ENCODE measurements at places on chromosomes 3 and 15.

DNA sequence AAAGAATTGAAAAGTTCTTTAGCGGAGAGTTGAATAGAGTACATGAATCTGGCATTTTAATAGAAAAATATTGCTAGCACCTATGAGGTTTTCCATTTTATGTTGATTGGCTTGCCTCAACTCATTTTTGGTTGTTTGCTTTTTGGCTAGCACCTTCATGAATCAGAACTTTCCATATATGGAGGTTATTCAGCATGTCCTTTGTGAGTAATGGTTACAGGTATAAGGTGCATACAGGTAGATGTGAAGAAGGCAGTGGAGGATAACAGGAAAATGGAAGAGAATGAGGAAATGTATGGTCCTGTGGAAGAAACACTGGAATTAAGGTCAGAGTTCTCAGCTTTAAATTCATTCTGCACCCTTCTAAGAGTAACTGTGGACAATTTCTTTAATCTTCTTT, 98.1 kb upstream of the GBE1 start:
- DNase-seq, result no peak

- no peak for DNase-seq
Observed at GRCh38 chr15:29348336-29348914, 78.8 kb upstream of the NSMCE3 start.

GRCh38 chr15:74040109-74040850, 42.1 kb downstream of the GOLGA6A start:
- DNase-seq, result no peak

- no peak for DNase-seq
Observed at GRCh38 chr3:25114532-25114931, 313.5 kb upstream of the RARB start.

DNA sequence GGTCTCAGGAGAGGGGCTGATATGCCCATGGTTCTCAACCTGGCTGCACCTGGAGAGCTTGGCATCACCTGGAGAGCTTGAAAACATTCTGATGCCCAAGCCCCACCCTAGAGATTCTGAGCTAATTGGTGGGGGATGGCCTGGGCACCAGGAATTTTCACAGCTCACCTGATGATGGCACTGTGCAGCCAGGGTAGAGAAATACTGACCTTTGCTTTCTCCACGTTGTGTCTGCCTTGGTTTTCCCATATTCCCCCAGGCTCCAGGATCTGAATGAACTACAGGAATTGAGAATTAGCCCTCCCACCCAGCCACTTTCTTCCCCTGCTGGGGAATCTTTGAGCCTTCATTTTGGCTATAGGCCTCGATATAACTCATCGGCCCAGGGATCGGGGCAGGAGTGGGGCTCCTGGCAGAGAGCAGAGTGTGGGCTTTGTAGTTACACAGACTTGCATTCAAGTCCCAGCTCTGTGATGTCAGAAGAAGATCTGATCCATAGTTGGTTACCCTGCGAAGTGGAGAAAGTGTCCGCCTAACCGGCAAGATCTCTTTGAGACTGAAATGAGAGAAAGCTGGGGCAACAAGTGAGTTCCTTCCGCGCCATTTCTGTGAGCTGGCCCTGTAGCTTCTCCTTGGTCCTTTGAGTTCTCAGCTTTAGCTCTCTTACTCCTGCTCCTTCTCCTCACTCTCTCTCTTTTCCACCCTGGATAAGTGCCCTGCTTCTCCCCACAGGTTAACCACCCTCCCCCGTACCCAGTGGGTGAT, 33.1 kb upstream of the UBE2Q2 start:
- peak; percentile 72 for DNase-seq

DNA sequence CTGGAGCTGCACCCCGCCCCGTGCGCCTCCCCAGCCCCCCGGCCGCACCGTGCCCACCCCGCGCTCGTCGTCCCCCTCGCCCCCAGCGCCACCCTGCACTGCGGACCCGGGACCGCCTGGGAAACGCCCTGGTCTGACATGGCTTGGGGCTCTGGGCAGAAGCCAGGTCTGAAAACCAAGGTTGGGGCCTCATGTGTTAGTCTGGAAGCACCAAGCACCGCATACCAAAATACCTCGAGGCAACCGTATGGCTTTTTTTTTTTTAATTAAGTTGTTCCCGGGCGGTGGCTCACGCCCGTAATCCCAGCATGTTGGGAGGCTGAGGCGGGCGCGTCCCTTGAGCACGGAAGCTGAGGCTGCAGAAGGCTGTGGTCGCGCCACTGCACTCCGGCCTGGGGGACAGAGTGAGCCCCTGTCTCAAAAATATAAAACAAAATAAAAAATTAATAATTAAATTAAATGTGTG, 91.5 kb upstream of the CHD2 start:
- DNase-seq, result peak; percentile 79

DNA sequence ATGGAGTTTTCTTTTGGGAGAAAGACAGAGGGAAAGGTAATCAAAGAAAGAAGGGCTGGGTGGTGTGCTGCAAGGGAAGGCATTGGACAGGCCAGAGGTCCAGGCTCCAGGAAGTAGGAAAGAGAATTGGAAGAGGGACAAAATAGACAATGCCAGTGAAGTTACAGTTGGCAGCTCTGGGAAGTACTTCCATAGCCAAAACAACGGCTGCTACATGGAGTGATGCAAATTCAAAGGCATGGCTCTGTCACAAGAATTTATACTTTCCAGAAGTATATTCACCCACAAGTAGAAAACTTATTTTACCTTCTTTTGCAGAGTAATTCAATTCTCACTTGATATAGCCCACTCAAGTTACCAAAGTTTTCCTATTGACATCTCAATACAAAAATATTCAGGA, 191.5 kb downstream of the TNIK start:
- no peak for DNase-seq

DNA sequence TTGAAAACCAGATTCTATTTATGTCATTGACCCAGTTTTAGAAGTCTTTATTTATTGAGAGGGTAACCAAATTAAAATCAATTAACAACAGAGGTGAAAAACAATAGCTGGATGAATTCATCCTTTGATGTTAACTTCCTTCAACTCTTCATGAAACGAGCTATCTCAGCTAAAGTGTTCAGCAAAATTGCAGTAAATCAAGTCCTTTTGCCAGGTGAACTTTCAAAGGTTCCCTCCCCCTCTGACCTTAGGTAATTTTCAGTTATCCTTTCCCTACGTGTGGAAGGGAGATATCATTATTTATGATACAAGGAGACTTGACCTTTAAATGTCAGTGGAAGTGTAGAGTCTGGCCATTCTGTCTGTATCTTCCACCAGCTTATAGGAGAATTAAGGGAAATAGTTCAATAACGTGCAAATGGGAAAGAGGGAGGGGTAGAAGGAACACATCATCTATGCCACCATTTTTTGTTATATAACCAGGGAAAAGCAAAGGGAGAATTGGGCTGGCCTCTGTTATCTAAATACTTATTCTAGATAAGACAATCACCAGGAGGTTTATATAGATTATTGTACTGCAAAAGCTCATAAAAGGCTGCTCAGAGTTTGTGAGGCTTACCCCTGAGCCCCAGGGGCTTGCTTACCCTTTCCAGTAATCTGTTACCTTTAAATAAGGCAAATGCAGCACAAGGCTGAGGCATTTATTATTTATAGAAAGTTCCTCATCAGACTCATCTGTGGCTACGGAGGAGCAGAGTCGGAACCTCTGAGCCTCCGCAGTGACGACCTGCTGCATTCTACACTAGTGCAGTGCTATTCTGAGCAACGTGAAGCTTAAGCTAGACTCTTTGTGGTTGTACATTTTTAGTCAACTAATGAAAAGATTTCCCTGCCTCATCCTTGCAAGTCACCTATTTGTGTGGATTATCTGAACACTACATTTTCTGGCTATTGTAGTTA, 97.7 kb upstream of the ZBED2 start:
- no peak for DNase-seq

DNA sequence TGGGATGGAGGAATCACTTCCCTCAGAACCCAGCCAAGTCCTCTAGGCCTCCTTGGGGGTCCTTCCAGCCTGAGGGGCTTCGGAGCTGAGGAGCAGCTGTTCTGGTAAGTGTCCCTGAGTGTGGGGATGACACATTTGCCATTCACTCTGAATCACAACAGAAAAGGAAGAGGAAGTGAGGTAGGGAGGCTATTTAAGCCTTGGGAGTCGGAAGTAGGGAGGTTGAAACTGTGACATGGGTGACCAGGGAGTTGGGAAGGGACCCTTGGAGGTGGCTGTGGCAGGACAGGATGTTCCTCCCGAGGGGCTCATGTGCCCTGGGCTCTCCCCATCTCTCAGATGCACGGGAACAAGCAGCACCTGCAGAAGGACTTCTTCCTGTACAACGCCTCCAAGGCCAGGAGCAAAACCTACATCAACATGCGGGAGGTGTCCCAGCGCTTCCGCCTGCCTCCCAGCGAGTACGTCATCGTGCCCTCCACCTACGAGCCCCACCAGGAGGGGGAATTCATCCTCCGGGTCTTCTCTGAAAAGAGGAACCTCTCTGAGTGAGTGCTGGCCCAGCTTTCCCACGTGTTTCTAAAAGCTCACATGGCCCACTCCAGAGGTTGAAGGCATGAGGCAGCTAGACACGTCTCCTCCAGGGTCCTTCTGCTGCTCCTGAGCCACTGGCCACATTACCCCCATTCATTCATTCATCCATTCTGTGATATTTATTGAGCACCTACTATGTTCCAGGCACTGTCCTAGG, 43.3 kb downstream of the CAPN3 start:
- DNase-seq, result no peak

GRCh38 chr3:8237893-8238292, 263.7 kb upstream of the LMCD1 start:
- no peak for DNase-seq

GRCh38 chr3:135157045-135157740, 362.1 kb downstream of the EPHB1 start:
- DNase-seq, result no peak

GRCh38 chr3:52484680-52485461, 10.3 kb upstream of the STAB1 start:
- no peak for DNase-seq

DNA sequence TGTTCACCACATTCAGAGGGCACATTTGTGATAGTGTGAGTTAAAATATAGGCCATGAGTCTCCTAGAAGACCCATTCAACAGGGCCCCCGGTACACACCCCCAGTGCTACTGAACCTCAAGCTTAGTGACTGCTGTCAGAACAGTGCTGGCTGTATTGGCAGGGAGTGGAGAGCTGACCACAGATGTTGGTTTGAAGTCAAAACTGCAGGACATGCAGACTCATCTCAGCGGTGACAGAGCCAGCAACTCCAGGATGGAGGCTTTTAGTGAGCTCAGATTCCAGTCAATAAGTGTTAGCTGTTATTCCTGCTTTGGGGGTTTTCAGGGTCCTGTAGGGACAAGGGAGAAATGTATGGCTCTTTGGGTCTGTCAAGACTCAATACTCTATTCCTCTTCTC, 29.1 kb downstream of the PRR20G start:
- no peak for DNase-seq

GRCh38 chr3:61569856-61570580, 8.6 kb downstream of the PTPRG start:
- DNase-seq, result peak; percentile 0

GRCh38 chr15:32843219-32843815, 125.5 kb downstream of the GREM1 start:
- no peak for DNase-seq

DNA sequence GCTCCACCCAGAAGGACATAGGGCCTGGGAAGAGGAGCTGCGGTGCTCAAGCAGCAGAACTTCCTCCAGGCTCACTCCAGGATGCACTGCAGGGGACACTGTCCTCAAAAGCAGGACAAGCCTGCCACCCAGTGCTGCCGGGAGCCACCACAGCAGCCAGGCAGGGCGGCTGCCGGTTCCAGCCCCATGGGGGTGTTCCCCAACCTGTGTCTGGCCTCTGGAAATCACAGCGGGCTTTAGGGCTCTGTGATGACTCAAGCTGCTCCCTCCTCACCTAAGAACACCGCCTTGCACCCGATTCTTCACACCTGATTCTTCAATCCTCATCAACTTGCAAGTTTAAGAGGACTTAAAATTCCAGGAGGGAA, 71.9 kb upstream of the SLC6A11 start:
- DNase-seq, result peak; percentile 39

DNA sequence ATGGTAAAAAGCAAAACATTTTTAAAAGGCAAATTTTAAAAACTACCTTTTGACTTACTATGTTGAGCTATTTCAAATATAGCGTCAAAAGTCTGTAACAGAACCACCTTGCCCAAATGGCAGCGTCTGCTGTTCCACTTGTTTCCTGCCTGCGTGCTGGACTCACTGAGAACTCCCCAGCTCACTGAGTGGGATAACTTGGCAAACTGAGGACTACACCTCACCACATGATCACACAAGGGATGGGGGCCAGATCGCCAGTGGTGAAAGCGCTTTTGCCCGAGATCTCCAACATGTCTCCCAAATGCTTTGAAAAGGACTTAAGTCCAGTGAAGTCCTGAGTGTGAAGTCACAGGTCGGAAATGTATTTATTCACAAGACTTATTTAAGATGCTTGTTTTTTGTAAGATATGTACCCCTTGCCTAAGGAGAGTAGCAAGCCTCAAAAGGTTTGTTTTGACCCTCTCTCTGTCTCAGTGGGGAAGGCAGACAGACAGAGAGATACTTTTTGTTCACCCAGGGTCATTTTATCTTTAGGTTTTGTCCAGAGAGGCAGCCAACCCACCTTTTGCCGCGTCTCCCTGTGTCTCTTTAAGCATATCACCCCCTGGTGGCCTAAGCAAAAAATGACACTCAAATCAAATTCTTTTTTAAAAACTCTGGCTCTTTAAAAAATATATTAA, 192.6 kb downstream of the PDZRN3 start:
- DNase-seq, result peak; percentile 42

- no peak for DNase-seq
Observed at GRCh38 chr15:60835020-60835419, 356.1 kb upstream of the ICE2 start.

DNA sequence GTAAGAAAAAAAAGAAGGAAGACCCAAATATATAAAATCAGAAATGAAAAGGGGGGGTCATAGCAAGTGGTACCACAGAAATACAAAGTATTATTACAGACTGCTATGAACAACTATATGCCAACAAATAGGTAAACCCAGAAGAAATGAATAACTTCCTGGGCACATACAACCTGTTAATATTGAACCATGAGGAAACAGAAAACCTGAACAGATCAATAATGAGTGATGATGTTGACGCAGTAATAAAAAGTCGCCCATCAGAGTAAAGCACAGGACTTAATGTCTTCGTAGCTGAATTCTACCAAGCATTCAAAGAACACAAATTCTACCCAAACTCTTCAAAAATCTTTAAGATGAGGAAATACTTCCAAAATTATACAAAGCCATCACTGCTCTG, 921.6 kb upstream of the SEMA6D start:
- DNase-seq, result no peak

- no peak for DNase-seq
Observed at GRCh38 chr15:28022181-28022580, 76.9 kb downstream of the OCA2 start.

DNA sequence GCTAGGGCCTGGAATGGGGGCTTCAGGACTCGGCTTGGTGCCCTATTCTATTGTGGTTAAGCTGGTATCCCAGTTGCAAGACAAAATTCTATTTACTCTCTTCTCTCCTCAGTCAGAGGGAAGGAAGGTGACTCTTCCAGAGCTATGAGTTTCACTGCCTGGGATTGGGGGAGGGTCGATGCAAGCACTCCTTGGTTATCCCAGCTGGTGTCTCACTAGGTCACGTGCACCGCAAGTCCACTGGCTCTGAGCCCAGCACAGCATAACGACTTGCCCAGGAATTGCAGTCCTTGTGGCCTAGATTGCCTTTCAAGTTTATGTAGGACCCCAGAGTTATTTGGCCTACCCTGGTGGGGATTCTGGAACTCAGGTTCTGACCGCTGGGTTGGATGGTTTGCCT, 958.8 kb downstream of the IGSF11 start:
- no peak for DNase-seq

- DNase-seq, result no peak
Observed at GRCh38 chr15:90036343-90036742, 35.2 kb downstream of the ZNF710 start.

- DNase-seq, result no peak
Observed at GRCh38 chr3:148648685-148649352, 48.9 kb upstream of the AGTR1 start.

GRCh38 chr3:134754768-134755559, 40.1 kb upstream of the EPHB1 start:
- peak; percentile 61 for DNase-seq
